ENCODE measurements at places on chromosomes 6 and 20.
A peak's percentile ranks its signal among the peaks of the same experiment; 100 is the strongest.

DNA sequence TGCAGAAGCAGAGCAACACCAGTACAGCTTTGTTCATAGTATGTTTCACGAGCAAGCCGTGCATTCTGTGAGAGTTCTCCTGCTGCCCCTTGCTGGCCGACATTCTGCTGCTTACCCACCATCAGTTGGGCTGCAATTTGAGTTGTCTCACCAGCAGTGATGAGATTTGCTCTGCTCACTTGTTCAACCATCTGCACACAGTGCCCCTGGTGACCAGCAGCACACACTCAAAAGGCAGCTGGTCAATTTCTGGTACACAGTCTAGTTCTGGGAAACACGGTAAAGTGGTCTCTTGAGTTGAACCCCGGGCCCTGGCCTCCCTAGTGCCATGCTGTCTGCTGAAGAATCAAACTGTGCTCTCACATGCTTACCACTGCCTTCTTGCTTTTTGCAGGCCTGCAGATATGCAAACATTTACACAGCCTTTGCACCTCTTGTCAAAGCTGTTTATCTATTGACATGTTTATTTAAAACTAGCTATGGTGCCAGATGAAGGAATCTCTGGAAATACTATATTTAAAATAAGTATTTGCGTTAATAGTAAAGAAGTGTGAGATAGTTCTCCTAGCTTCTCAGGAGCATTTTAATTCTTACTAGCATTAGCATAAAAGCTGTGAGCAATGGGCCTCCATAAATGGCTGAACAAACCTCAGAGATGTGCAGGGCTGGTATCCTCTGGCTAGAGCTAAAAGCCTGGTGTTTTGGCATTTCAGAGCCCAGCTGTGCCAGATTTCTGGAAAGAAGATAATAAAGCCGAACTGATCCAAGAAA, 234.3 kb downstream of the ARHGAP18 start:
- DNase-seq = no peak

- no peak for DNase-seq
These were observed 180.6 kb downstream of the FOXA2 start for GRCh38 chr20:22403632-22404361.

DNA sequence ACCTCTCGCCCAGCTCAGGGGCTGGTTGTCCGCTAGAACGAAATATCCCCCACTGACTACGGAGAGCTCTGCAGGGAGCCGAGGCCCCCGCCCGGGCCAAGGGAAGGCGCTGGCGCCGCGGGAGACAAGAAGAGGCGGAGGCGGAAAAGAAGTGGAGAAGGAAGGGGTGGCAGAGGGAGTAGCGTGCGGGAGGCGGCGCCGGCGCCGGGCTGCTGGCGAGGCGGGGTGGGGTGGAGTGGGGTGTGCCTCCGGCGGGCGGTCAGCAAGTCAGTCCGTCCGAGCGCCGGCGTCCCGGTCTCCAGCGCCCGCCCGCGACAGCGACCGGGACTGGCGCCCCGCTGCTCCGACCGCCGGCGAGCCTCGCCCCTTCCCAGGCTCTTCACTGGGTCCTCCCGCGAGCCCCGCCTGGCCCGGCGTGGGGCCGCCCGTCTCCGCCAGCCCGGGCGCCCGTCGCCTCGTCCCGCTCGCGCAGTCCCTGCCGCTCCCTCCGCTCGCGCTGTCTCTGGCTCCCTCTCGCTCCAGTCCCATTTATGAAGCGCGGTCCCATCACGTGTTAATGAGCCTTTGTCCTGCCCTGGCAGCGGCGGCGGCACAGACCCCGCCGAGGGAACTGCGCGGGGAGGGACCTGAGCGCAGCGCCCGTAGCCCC, at the start of gene CNR1:
Gene CNR1, minus strand, starts transcription at position 504 of the 649 bp plus-strand sequence. CDS start 21,073 bp downstream, outside the sequence.
- no peak for DNase-seq

DNA sequence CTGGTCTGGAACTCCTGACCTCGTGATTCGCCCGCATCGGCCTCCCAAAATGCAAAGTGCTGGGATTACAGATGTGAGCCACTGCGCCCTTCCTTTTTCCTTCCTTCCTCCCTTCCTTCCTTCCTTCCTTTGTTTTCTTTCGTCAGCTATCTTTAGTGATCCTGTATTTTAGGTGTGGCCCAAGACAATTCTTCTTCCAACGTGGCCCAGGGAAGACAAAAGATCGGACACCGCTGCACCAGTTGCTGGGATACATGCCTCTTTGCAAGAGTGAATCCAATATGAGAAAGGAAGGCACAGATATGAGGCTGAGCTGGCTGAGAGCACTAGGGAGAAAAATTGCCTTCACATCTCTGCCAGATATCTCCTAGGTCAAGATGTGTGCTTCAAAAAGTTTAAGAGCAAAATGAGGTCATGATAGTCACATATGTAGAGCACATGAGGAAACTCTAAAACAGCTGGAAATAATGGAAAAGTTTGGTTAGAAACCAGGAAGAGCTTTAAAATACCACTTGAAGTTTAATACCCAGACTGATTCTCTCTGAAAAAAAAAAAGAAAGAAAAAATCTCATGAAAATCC, 41.8 kb downstream of the OR2B2 start:
- DNase-seq = no peak

GRCh38 chr6:130206479-130206878, 16.3 kb downstream of the SAMD3 start:
- no peak for DNase-seq

- DNase-seq = no peak
These were observed 39.6 kb downstream of the CDH22 start for GRCh38 chr20:46268662-46269061.

DNA sequence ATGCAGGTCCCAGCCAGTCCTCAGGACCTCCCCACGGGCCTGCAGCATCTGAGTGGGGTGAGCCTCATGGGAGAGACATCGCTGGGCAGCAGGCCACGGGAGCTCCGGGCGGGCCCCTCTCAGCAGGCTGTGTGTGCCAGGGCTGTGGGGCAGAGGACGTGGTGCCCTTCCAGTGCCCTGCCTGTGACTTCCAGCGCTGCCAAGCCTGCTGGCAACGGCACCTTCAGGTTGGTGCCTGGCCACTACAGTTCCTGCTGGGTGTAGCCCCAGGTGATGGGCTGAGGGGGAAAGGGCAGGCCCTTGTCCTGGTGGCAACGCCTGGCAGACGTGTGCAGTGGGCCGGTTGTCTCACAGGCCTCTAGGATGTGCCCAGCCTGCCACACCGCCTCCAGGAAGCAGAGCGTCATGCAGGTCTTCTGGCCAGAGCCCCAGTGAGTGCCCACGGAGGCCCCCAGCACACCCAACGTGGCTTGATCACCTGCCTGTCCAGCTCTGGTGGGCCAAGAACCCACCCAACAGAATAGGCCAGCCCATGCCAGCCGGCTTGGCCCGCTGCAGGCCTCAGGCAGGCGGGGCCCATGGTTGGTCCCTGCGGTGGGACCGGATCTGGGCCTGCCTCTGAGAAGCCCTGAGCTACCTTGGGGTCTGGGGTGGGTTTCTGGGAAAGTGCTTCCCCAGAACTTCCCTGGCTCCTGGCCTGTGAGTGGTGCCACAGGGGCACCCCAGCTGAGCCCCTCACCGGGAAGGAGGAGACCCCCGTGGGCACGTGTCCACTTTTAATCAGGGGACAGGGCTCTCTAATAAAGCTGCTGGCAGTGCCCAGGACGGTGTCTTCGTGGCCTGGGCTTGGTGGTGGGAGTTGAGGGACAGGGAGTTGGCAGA, 787 bp upstream of the TNFRSF6B start:
- DNase-seq = no peak

DNA sequence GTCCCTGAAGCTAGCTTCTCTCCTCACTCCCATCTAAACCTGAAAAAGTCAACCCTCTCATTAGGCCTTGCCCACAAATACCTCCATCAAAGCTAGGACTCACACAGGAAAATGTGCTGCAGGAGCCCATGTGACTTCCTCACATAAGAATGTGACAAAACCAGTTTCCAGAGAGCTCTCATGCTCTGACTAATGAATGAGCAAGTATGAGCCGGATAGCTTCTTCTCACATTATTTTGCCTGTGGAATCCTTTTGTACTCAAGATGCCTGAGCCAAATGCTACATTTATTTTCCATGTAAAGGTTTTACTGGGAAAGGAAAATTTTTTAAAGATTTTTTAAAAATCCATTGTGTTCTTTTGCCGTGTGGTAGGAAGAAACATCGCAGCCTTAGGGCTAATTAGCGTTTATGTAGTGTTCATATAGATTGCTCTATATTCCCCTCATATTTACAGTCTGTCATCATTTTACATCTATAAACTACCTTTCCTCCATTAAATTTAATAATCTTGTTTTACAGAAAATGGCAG, 68.6 kb upstream of the CCN6 start:
- DNase-seq = no peak

- no peak for DNase-seq
These were observed 2.1 kb downstream of the CTSZ start for GRCh38 chr20:59004763-59005522.

DNA sequence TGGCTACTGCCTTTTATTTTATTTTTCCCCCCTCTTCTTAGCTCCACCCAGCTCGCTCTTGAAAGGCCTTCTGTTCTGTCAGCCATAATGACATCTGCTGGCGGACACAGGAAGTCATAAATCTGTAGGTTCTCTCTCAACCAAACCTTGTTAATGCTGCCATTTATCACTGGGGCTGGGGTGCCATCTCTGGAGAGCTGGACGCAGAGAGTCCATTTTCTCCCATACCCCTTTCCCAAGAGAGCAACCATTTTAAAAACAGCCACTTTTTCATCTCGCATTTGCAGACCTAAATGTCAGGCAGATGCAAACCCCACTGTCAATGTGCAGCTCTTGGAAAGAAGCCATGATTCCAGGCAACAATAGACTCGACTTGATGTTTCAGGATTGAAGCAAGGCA, 13.0 kb upstream of the TSHZ2 start:
- DNase-seq = no peak

GRCh38 chr6:96015518-96016333, at the start of gene FUT9:
FUT9 (plus strand) TSS chr6:96015974; CDS start chr6:96203156, 187,182 bp downstream.
- peak; percentile 74 for DNase-seq

DNA sequence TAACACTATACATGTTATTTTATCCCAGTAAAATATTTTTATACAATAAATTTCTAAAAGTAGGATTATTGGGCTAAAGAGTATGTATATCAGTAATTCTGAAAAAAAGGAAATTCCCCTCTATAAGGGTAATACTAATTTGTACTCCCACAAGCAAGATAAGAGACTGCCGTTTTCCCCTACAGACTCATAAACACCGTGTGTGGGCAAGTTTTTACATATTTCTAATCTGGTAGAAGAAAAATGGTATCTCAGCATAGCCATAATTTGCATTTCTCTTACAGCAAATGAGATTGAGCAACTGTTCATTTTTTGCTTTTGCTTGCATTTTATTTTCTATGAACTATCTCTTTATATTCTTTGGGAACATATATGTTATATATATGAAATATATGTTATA, 26.0 kb upstream of the MYMX start:
- no peak for DNase-seq

- peak; percentile 17 for DNase-seq
These were observed 171.3 kb downstream of the GRM1 start for GRCh38 chr6:146200176-146200575.

- no peak for DNase-seq
These were observed 995.3 kb downstream of the PHF3 start for GRCh38 chr6:64630901-64631300.

GRCh38 chr6:166614171-166614583, 12.9 kb downstream of the RPS6KA2 start:
- DNase-seq = no peak

GRCh38 chr6:147065786-147066185, 138.4 kb upstream of the STXBP5 start:
- DNase-seq = no peak

- DNase-seq = no peak
These were observed 47.2 kb downstream of the RFX6 start for GRCh38 chr6:116924245-116924644.

DNA sequence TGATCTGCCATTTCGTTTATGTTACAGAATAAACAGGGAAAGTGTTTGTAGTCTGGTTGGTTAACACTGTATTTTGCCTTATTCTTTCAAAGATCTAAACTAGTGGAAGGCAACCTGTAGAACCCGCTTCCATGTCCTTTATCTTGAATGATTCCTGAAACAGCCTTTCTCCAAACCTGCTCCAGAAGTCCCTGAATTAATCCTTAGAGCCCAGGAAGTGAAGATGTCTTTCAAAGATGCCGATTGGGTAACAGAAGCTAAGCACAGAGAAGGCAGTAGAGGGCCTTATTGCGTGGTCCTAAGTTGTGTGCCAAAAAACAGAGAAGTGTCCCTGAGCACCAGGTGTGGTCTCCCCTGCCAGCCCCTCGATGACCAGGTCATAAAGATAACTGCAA, 19.2 kb upstream of the ZSCAN16 start:
- no peak for DNase-seq

GRCh38 chr6:105920071-105920470, 166.1 kb upstream of the PRDM1 start:
- DNase-seq = no peak

DNA sequence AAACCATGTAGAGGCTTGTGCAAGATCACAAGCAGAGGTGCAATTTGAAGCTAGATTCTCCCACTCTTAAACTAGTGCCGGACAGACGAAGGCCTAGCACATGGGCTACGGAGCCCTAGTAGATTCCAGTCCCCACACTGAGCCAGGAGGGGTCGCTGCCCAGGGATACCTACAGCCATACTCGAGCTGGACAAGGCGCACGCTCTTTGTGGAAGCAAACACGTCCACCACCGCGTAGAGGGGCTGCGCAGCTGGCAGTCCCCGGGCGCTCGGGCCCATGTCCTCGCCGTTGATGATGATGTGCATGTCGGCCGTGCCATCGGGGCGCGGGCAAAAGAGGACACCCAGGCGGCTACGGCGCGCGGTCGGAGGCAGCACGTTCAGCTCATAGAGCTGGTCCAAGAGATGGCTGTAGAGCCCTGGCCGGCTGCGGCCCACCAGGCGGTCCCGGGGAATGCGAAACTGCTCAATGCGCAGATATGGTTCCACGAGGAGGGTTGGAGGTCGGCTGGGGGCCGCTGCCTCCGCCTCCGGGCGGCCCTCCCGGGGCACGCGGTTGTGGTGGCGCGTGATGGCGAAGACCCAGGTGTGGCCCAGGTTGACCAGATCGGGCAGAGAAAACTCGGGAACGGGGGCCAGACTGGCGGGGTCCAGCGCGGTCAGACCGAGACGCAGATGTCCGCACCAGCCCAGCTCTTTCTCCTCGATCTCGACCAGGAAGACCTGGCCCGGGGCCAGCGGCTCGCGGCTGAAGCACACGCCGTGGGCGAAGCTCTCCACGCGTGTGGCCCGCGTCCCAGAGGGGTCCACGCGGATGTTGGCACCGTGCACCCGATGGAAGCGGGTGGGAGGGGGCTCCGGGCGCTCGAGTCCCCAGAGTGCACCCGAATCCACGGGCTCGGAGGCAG, 677 bp downstream of the NEURL2 start:
- DNase-seq = peak; percentile 54

DNA sequence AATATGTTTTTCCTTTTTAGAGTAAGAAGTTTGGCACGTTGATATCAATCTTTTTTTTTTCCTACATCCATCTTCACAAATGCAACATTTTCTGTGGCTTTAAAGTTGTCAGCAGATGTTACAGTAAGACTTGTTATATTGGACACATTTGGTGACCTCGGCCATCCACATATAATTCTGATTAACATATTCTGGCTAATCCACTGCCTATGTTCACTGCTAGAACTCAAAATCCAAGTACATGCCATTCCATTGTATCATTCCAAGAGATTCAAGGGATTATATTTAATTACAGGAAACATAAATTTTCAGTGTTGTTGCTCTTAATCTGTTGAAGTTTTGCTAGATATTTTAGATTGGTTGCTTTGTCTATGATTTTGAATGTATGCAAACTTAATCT, 367.6 kb downstream of the TENT5A start:
- no peak for DNase-seq

- DNase-seq = no peak
These were observed 163.9 kb upstream of the TFAP2D start for GRCh38 chr6:50549475-50549874.

All from cerebellar nuclear complex (tissue), 1 donor.